CD4-positive, alpha-beta T cell treated with Interleukin-21 for 1 hour (primary cell): ENCODE measurements at places on chromosomes 5 and 9.
A peak's percentile ranks its signal among the peaks of the same experiment; 100 is the strongest.

DNA sequence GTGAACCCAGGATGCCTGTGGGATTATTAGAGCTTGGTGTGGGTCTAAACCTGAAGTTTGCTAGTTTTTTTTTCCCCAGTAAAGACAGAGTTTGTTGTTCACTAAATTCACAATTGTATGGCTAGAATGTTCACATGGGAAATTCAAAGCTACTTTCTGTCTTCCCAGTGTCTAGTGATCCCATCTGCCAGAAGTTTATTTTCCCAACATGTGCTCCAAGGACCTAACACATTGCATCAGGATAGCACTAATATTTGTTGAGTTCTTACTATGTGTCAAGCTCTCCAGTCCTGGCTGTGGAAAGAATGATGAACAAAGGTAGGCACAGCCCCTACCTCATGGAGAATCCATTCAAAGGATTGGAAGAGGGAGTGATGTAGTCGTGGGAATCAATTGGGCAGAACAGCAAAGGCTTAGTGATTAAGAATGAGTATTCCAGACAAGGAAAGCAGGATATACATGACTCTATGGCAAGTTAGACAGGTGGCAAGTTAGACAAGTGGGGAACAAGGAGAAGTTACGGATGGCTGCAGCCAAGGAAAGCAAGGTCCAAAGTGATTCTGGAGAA, 521.5 kb upstream of the WWC1 start:
- no peak for DNase-seq

GRCh38 chr9:93525476-93525875, 50.9 kb upstream of the PHF2 start:
- no peak for DNase-seq

DNA sequence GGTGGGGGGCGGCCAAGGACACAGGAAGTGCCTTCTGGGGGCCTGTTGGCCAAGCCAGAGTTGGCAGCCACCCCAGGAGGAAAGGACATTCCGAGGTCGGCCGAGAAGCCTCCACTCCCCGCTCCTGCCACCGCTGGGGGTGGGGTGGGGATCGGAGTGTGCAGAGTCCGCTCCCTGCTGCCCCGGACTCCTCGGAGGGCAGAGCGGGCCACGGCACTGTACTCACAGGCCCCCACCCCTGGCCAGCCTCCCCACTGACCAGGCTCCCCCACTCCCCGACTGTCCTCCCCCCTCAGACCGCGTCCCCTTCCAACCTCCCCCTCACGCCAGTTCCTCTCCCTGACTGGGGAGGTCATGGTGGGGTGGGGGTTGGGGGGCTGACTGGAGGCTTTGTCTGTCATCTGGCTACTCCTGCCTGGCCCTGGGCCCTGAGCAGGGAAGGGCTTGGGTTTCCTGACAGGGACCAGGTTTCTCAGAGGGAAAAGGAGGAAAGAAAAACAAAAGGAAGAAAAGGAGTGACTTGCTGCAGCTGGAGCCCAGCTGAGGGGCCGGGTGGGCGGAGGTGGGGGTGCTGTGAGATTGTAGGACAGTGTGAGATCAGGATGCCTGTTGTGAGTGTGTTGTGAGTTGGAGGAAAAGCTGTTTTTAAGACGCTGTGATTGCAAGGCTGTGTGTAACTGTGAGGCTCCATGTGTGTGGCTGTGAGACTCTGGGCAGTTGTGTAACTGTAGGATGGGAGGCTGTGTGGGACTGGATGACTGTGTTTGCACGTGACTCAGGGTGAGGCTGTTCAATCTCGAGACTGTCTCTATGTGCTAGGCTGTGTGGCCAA, 29.7 kb downstream of the CNTFR start:
- no peak for DNase-seq

DNA sequence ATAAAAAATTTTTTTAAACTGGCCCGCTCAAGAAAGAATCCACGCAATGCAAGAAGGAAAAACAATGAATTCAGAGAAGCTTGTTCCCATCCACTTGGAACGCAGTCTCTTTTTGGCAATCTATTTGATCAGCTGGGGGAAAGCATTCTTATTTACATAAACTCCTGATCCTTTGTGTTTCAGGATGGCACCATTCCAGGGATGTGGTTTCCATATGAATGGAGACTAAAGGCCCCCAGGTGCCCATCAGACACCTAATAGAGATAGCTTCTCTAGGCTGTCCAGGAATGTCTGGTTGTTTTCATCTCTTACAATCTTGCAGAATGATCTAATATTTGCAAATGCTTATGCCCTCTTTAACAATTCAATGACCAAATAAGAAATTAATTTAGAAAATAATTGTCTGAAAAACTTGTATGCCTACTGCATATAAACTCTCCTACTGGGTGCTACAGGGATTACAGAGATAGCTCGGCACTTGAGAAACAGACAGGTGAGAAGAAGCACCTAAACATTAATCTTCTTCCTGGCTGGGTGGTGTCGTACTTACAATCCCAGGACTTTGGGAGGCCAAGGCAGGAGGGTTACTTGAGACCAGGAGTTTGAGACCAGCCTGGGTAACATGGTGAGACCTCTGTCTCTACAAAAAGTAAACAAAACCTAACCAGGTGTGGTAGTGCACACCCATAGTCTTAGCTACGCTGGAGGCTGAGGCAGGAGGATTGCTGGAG, 3.0 kb upstream of the RASGRF2 start:
- DNase-seq = no peak

DNA sequence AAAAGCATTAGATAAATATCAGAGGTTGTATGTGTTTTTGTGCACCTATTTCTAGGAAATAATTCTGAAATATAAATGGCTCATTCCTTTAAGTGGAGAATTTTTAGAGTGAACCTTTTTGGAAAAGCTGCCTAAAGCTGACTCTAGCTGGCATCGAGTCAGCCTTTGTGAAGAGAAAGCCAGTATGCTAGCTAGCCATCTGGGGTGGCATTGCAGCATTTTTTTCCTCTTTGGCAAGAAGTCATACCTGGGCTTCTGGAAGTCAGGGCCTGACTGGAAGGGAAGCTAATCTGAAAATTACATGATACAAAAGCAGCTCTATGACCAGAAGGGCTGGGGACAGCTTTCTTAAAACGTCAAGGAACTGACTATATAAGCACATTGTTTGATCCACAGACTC, 19.7 kb downstream of the ANP32B start:
- no peak for DNase-seq

GRCh38 chr5:171444582-171444981, 25.1 kb downstream of the FGF18 start:
- DNase-seq = no peak

DNA sequence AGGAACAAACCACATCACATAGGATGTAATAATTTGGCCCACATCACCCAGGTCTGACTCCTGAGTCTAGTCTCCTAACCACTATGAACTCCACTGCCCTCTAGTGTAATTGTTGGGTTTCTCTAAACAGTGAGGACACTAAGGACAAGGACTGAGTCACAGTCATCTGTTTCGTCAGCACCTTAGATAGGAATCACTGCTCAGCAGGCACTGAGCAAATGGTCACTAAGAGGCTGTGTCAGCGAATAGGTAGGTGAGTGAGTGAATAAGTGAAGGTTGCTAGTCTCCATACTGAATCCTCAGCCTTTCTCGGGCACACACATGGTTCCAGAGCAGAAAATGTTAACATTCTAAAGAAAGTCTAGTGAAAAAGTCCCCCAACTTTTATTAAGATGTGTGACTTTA, 278.6 kb downstream of the SPOCK1 start:
- no peak for DNase-seq

- peak; percentile 99 for DNase-seq
Measured at GRCh38 chr9:37465249-37466036, at the start of gene ZBTB5. Gene ZBTB5, minus strand, starts transcription at chr9:37465450. Its CDS starts 22,899 bp downstream, at chr9:37442551.

- no peak for DNase-seq
Measured at GRCh38 chr5:5140479-5141338, 579 bp downstream of the ADAMTS16 start.

DNA sequence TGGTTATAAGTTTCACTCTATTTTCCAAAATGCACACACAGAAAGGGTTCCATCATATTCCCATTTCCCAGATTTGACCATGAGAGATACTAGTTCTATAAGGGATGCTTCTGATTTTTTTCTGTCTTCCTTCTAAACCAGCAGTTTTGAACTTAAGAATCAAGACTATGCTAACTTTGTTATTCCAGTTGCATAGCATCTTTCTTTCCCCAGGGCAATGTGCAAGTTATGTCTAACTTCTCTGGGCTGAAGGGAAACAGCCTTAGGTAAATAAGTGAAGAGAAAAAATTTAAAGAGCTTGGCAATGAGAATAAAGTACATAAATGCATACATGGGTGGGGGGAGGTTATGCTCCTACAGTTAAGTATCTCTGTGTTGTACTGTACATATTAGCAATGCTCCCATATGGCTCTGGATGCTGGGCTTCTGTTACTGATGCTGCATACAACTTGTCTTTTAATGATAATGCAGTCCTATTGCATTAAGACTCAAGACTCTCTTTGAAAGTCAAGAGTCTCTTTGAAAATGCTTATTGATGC, 125.8 kb upstream of the SLC12A2 start:
- DNase-seq = no peak

DNA sequence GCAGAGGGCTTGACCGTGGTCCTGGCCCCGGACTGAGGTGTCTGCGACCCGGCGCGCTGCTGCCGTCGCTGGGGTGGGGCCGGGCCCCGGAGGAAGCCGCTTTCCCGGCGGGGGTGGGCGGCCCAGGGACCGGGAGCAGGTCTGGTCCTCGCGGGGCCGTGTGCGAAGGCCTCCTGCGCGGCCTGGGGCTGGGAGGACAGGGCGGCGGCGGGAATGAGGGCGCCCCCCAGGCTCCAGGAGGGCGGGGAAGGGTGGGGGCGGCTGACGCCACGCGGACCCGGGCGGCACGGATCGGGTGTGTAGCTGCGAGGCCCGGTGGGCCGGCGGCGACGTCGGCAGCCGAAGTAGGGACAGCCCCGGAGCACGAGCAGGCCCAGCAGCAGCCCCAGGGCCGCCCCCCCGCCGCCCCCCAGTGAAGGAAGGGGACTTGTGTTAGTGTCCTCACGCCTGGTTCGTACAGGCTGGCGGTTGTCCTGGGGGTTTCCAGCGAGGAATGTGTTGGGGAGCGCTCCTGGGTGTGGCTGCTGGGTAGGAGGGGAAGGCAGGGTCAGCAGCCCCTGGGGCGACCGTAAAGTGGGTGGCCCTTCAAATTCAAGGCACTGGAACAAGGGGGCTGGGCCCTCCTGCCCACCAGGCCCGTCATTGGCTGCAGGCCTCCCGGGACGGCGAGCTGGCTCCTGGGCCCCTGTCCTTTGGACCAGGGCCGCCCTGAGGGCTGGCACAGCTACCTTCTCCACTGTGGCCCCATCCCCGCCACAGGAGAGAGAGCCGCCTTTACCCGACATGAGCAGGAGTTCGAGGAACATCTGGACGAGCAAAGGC, 597 bp upstream of the TMEM250 start:
- peak; percentile 36 for DNase-seq

GRCh38 chr5:40414922-40415321, 264.8 kb upstream of the PTGER4 start:
- no peak for DNase-seq

DNA sequence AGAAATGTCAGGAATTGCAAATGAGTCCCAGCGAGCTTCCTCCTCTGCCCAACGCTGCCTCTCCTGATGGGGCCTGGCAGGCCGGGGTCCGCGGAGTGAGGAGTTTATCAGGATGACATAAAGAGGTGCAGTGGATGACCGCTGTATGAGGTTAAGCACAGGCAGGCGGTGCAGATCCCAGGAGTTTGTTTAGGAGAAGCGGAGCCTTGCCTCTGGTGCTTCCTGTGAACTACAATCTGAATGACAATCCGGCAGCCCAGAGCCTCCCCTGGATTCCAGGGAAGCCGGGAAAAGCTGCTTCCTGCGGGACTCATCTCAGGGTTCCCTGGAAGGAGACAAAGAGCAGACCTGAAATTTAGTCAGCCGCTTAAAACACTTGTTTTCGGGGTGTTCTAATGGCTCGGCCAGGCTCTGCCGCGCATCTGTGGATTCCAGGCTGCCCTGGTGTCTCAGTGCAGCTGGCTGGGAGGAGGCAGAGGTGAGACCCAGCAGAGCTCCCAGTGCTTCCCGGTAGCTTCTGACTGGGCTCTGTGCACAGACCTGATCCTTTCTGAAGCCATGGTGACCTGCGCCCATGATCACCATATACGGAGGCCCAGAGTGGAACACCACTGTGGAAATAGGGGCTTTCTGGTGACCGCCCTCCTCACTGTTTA, 69.8 kb upstream of the IRX4 start:
- no peak for DNase-seq

DNA sequence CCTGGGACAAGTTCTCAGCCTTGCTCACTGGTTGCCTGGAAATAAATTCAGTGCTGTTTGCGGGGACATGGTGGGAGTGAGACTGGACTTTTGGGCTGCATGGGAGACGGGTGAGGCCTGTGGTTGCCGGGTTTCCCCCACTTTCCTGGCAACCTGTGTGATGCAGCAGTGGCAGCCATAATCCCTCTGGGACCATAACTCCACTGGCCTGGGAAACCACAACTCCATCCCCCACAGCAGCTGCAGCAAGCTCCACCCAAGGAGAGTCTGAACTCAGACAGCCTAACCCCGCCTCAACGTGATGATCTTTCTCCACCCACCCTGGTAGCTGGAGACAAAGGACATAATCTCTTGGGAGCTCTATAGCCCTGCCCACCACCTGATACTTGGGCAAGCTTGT, 349.9 kb downstream of the PIK3R1 start:
- no peak for DNase-seq
